ENCODE measurements at places on chromosomes 3 and 15. TPM values are rescaled to one million over a fixed set of nuclear protein-coding genes. Genes with fewer than 3 reads are reported as not detected.

The NDN gene
- 35.5 TPM for total RNA-seq

The CD200R1 gene
- total RNA-seq: 0.87 TPM

The ZMYND10 gene
- 0.07 TPM for total RNA-seq

The COL6A5 gene
- total RNA-seq: not detected

The CCDC32 gene
- total RNA-seq: 17.5 TPM

The ITIH4 gene
- 4.1 TPM for total RNA-seq

The GRM7 gene
- total RNA-seq: not detected

The MELTF gene
- total RNA-seq: 3.6 TPM

The MYZAP gene
- total RNA-seq: 930 TPM

The APOD gene
- total RNA-seq: 603 TPM

The MASP1 gene
- 51.9 TPM for total RNA-seq

The CYP19A1 gene
- 0.55 TPM for total RNA-seq

The KIF7 gene
- total RNA-seq: 2.2 TPM

The CHRM5 gene
- not detected for total RNA-seq

- no peak for DNase-seq
Measured at GRCh38 chr15:48855501-48856440, 22.2 kb upstream of the EID1 start.

GRCh38 chr3:10015461-10015904 lies 10.8 kb upstream of the FANCD2 start:
- DNase-seq: peak; percentile 83

DNA sequence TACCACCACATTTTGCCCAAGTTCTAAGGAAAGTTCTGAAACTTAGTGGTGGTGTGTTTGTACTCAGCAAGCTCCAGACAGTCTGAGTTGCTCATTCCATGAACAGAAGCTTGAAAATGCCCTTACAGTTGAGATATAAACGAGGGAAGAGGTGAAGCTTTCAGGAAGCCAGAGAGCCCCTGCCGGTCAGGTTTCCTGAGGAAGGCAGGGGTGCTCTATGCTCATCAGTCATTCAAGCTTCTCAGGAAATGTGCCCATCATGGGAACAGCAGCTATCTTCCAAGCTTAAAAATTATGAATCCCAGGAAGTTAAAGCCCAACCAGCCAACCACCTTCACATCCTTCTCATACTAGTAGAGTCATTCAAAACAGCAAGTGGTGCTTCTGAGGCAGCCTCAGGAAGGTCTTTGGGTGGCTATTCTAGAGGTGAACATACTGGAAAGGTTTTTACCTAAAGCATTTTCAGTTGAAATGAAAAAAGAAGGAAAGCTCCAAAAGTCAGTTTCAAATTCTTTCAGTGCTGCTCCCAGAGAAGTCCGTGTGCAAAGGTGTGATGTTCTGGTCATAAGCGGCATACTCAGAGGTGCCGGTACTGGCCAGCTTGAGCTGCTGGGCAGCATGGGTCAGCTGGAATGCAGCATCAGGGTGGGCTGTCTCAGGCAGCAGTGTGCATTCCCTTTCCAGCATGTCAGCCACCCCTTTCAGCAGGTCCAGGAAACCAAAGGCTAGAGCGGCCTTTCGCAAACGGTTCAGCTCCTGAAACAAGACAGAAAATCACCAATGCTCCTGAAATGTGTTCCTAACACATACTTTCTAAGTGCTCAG lies 31.8 kb downstream of the INTS14 start:
- DNase-seq: no peak

DNA sequence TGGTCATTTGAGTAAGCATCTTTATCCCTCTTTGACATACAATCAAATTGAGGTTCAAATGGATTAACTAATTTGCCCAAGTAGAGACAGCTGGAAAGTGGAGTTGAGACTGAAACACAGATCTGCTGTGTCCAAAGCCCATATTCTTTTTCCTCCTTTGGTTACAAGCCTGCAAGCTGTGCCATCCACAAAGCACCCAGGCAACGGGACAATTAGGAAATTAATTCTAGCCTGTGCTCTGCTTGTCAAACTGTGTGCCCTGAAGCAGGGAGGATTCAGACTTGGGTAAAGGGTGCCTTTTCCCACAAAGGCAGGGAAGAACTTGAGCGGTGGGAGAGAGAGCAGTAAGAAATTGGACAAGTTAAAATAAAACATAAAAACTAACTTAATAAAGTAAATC lies 127.9 kb downstream of the DTWD1 start:
- DNase-seq: no peak

- DNase-seq: no peak
Measured at GRCh38 chr3:100838157-100838556, 128.9 kb downstream of the TFG start.

DNA sequence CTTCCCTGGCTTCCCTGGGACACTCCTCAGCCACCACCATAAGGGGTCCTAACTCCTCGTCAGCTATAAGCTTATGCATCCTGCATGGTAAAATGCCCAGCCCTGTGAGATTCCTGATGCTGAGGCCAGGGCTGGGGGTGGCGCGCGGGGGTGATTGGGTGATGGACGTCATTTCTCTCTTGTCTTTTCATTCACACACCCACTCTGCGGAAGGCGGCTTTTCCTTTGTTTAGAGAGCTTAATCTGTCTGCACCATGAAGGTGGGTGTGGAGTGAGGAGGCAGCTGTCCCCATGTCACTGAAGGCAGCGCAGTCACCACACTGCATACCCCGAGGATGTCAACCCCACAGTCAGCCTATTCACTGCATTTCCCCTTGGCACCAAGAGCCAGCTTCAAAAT lies 110.0 kb upstream of the NSMCE3 start:
- DNase-seq: no peak

DNA sequence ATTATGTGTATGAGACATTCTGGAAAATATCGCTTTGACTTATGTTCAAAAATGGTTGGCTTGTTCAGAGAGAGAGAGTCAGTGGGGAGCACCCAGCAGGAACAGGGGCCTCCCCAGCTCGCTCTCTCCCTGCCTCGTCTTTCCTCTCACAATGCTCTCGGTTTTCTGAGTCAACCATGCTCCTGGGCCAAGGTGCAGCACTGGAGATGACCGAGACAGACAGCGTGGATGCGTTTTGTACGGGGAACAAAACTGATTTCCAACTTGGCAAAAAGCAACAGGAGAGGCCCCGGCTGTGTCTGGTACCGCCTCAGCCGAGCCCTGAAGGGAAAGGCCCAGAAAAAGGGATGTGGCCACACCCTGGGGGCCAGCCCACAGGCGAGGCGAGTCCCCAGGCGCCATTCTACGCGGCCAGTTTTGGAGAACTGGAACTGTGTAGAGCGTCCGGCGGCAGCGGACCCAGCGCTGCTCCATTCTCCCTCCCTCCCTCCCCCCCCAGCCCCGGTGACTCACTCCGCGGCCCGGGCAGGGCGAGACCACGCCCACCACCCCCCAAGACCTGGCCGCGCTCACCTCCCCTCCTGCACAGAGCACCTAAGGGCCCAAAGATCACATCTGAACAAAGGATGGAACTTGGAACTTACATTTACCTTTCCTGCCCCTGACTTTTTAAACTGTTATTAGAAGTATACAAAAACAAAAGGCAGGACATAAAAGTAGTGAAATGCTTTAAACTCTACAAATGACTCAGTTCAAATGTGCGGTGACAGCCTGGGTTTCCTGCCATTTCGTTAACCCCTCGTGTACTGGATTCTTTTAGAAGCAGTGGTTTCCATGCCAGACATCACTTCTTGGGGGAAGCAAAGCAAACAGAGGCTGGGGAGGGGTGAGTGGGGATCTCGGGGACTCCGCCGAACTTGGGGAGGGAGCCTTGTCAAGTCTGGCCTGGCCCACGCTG lies 12.7 kb downstream of the ATP10A start:
- DNase-seq: peak; percentile 86

DNA sequence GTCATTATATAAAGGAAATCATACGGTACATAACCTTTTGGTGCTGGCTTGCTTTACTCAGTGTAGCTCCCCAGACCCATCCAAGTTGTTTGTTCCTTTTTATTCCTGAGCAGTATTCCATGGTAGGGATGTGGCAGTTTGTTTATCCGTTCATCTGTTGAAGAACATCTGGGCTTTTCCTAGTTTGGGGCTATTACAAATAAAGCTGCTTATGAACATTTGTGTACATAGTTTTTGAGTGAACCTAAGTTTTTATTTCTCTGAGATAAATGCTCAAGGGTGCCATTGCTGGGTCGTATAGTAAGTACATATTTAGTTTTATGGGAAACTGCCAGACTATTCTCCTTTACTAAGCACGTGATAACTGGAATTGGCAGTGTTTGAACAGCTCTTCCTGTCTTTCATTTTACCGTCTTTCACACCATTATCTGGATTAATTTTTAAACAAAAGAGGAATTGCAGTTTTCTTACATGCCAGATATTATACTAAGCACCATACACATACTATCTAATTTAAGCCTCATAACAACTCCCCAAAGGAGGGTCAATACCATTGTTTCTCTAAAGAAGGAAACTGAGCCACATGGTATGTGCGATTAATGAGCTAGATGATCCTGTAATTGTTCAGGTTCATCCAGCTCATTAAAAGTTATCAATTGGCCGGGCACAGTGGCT lies 85.6 kb downstream of the PTPRG start:
- DNase-seq: no peak

DNA sequence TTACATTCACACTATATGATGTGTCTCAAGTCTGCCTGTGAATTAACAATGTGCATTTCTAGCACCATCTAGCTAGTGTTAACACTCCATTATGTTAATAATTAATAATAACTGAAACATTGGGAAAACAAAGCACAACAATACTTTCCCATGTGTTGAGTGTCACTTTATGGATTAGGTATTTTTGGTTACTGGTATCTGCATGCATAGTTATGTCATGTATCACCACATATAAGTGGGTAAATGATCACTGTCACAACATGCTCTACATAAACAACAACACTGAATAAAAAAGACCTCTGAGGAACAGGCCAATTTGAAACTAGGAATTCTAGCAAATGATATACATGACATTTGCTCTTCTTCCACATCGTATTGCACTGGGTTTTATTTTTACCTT lies 74.7 kb downstream of the MLH1 start:
- no peak for DNase-seq

- DNase-seq: no peak
Measured at GRCh38 chr15:40498418-40498817, 27.6 kb downstream of the CHST14 start.

DNA sequence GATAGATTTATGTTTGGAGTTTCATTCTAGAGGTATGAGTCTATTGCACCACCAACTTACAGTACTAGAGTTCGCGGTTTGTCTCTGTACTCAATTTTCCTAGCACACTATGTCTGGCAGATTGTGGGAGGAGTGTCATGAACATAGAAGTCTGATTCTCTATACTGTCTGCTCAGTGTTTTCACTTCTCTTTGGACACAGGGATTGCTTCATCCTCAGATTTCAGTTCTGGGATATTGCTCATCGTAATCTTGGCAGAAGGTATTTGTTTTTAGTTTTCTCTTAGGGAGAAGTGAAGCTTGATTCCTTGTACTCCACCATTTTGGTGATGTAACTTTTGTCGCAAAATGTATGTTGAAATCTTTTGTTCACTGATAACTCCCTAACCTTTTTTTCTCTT lies 27.8 kb upstream of the AZI2 start:
- no peak for DNase-seq

DNA sequence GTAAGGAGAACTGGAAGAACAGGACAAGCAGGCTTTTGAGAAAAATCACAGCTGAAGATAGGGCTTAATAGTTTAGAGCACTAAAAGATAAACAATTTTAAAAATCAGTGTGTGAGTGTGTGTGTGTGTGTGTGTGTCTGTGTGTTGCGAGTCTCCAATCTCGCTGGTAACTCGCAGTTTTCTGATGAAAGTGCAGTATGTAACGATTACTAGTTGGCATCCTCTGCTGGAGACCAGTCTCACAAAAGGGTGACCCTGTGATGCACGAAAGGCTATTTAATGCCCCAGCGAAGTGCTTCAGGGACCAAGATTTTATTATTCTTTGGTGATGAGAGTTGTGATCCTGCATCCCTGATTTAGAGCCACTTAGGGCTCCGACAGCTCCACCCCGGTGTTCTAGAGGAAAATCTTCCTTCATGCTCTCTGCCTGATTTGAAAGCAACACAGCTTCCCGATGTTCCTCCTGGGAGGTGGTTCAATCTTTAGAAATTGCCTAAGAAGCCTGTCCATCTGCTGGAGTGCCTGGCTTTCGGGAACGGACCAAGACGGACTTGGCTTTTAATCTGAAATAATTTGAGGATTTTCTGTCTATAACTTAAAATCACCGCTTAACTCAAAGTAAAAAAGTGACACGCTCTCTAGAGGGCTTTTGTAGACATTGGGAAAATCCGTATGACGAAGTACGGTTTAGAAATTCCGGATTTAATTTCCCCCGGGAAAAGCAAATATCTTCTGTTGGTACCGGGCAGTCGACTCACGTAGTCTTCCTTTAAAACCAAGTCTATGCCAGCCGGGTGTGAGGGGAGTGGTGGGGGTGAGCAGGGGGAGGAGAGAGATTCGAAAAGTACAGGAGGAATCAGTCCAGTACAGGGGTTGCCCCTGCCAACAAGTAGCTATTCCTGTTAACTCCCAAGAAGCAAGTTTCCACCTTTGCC lies 1.1 kb upstream of the ALCAM start:
- no peak for DNase-seq

- DNase-seq: peak; percentile 73
Measured at GRCh38 chr3:52248816-52249547, 3.4 kb downstream of the PPM1M start.

- DNase-seq: peak; percentile 48
Measured at GRCh38 chr15:93929375-93930094, 301.8 kb upstream of the MCTP2 start.

- no peak for DNase-seq
Measured at GRCh38 chr15:84872009-84872910, 12.2 kb upstream of the SLC28A1 start.

GRCh38 chr3:116394365-116394764 lies 50.9 kb downstream of the LSAMP start:
- no peak for DNase-seq

DNA sequence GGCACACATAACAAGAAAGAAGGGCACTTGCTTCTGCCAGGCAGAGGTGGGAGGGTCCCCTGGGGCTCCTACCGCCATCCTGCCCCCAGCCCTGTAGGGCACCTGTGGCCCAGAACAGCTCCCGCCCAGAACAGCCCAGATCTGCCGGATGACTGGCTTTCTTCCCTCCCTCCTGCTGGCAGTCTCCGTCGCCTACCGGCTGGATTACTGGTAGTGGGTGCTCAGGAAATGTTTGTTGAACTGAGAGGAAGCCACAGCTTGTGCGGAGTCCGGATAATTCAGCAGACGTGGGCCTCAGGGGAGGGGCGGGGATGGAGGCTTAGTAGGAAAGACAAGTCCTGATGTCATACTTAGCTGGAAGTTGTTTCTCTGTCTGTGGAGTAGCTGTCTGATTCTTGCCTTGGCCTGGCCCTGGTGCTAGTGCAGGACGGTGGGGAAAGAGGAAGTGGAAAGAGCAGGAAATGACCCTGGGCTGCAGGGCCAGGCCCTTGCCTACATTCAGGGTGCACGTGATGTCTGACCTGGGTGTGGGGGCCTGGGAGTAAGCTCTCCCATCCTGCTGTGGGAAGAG lies 6.7 kb downstream of the CCDC9B start:
- peak; percentile 79 for DNase-seq

GRCh38 chr15:100753503-100753902 lies 126.1 kb upstream of the ALDH1A3 start:
- DNase-seq: no peak

DNA sequence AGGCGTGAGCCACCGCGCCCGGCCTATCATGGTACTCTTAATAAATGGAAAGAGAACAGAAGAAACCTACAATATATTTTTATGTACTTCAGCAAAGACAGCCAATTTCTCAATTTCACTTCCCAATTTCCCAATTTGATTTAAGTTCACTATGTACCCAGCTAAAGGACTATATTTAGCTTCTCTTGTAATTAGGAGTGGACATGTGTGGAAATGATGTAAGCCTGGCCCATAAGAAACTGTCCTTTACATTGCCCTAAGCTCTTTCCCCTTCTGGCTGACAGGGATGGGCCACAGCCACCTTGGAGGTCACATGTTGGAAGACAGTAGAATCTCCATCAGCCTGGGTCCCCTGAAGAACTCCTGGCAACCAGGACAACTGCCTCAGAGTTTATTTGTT lies 6.2 kb downstream of the TMEM39A start:
- no peak for DNase-seq
